Left renal pelvis (tissue), 4 donors: ENCODE measurements at places on chromosomes 2 and 18.

DNA sequence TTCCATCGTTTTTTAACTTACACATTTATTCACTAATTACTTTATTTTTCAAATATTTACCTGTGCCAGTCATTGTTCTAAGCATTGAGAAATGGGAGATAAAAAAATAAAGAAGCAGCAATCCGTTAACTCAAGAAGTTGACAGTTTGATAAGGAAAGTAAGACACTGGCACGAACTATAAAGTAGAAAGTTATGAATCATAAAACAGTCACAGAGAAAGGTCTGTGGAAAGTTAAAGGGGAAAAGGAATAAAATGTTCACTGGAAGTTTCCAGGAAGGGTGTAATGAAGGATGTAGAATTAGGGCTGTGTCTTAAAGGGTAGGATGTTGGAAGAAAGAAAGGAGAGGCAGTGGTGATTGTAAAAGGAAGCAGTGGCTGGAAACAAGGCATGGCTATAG lies 118.9 kb downstream of the RDH14 start:
- DNase-seq = no peak

GRCh38 chr2:101961338-101962191 lies 30.2 kb upstream of the IL1R2 start:
- DNase-seq = peak; percentile 19

- no peak for DNase-seq
These were observed at the start of gene QPCT for GRCh38 chr2:37344453-37345361. Gene QPCT, plus strand, starts transcription at chr2:37344630. Its CDS starts 102 bp downstream, at chr2:37344732.

GRCh38 chr2:25176138-25176537 lies 7.8 kb upstream of the POMC start:
- no peak for DNase-seq

DNA sequence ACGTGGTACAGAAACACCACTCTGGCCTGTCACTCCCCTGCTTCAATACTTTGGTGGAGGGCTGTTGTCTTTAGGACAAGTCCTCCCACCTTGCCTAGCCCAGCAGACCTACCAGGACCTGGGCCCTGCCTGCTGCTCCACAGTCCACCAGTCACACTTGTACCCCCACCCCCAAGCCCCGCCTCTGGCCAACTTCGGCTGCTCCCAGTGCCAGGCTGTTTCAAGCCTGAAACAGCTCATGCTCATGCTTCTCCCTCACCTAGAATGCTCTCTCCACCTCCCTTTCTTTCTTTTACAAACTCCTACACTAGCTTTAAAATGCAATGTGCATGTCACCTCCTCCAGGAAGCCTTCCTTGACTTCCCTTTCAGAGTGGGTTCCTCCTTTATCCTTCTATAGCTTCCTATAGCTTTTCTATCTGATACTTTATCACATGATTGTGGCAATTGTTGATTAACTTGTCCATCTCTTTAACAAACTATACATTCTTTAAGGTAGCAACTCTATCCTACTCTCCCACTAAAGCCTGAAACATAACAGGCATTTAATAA lies 4.8 kb upstream of the OXER1 start:
- no peak for DNase-seq

- DNase-seq = no peak
These were observed 526.6 kb upstream of the PKDCC start for GRCh38 chr2:41521211-41521610.

DNA sequence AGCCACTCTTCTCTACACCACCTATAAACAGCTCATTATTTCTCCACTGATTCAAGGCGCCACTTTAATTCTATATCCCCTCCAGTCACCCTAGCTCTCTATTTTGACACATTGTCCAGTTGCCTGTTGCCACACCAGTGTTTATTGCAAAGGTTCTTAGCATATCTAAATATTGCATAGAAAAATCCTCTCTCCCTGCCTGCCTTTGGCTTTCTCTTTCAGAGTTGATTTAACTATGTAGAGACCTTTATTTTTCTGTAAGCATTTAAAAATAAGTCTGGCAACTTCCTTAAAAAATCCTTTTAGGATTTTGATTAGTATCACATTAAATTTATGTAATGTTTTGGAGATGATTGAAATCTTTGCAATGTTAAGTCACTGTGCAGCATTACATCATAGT lies 47.9 kb upstream of the B3GNT7 start:
- DNase-seq = no peak

GRCh38 chr18:61743775-61744531 lies 148.9 kb downstream of the RNF152 start:
- no peak for DNase-seq

DNA sequence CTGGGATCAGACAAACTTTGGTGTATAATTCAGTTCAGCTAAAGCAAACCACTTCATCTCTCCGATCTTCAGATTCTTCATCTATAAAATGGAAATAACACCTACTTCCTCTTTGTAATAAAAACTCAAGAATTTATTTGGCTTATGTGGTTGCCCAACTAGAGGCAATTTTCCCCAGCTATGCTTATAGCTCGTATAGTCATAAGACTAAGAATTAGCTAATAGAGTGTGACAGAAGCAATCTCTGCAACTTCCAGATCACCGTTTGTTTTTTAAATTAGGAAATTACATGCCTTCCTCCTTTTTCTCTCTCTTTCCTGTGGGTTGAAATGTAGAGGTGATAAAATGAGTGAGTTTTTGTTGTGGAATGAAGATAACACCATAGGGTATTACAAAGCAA lies 35.3 kb upstream of the KCNF1 start:
- no peak for DNase-seq

DNA sequence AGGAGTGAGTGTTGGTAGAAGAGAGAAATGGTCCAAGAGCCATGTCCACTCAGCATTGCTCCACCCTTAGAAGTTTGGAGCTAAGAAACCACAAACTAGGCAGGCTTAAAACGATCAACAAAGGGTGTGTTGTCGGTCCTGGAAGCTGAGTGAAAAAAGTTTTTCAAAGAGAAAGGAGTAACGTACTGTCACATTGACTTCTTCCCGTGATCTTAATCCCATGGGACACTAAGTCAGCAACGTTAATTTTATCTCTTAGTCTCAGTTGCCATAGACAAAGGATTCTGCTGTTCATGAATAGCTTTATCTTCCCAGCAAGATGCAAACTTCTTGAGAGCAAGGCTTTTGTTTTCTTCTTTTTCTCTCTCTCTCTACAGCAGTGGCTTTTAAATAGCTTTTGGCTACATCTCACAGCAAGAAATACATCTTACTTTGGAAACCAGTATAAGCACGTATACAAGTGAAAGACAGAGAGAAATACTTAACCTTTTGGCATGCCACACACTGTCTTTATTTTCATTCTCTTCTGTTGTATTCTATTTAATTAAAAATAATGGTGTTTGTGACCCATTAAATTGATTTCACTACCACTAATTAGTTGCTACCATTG lies 377.4 kb downstream of the TGIF1 start:
- DNase-seq = no peak

DNA sequence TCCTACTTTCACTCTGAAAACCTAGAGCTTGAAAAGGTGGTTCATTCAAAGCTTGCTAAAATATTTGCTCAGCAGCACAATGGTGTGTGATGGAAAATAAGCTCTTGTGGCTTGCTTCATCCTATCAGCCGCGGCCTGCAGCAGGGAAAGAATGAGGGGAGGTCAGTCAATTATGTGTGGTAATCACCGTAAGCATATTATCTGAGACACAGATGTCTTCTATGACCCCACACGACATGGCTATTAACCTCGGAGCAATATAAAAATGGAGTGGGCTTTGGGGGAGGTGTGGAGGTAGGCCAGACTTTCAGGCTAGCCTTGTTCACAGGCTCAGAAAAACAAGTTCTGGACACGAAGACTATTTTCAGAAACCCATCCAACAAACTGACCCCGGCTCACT lies 98.4 kb upstream of the SIX3 start:
- no peak for DNase-seq

DNA sequence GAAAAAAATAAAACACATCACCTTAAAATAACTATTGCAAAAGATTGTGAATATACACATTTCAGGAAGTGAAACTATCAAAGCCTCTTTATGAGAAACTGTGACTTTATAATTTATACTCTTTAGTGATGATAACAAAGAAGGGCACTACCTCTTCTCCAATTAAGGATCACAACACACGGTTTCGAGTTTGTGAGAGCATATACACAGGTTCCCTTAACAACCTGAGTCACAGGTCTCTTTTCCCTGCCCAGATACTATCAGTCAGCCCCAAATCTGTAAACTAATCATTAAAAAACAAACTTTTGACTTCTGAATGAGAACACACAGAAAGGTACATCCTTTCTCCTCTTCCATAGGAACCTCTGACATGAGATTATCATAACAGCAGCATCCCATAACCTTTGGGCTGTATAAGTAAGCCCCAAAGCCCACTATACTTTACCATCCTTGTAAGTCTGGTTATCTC lies 44.9 kb downstream of the PTPN2 start:
- no peak for DNase-seq

DNA sequence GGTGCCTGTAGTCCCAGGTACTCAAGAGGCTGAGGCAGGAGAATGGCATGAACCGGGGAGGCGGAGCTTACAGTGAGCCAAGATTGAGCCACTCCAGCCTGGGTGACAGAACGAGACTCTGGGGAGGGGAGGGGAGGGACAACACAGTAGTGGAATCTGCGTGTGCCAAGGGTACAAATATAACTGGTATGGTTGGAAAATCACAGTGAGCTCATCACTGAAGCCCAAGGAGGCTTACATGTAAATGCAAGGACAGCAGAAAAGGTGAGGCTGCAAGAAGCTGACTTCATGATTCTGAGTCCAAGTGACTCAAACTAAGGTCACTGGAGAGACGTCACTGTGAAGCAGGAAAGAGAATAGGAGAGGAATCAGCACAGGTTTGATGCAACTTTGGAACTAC lies 9.2 kb downstream of the SEPTIN10 start:
- DNase-seq = no peak

- DNase-seq = no peak
These were observed 33.5 kb upstream of the ZEB2 start for GRCh38 chr2:144553379-144553778.
